Activated naive CD8-positive, alpha-beta T cell treated with anti-CD3 and anti-CD28 coated beads, Interleukin-2, amount 10 ng/mL, durations not matched to agents 7 days and 5 days (primary cell): ENCODE measurements at places on chromosomes 1 and 21. TPM values are rescaled to one million over a fixed set of nuclear protein-coding genes. Genes with fewer than 3 reads are reported as not detected.

Gene RHOU
- 7.5 TPM for total RNA-seq

DNA sequence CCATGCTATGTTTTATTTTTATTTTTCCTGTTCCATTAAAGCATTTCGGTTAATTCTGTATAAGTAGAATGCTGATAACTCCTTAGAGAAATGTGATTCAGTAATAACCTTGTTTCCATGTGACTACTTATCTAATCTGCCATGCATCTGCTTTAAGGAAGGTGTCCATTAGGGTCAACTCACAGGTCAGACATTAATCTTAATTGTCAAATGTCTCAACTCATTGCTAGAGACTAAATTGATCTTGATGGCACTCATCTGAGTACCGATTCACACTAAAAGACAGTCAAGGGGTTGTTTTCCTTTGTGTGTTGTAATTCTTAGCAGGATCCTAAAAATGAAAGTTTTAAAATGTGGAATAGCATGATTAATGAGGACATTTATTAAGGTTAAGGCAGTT, 41.8 kb downstream of the ITSN1 start:
- no peaks in the 10 kb centered on the region for H3K4me1 ChIP-seq
- no peak for DNase-seq
- peaks cover 21% of the 10 kb centered on the region for H3K27me3 ChIP-seq
- H3K36me3 ChIP-seq = no peaks in the 10 kb centered on the region
- H3K4me3 ChIP-seq = no peak overlapping the region

DNA sequence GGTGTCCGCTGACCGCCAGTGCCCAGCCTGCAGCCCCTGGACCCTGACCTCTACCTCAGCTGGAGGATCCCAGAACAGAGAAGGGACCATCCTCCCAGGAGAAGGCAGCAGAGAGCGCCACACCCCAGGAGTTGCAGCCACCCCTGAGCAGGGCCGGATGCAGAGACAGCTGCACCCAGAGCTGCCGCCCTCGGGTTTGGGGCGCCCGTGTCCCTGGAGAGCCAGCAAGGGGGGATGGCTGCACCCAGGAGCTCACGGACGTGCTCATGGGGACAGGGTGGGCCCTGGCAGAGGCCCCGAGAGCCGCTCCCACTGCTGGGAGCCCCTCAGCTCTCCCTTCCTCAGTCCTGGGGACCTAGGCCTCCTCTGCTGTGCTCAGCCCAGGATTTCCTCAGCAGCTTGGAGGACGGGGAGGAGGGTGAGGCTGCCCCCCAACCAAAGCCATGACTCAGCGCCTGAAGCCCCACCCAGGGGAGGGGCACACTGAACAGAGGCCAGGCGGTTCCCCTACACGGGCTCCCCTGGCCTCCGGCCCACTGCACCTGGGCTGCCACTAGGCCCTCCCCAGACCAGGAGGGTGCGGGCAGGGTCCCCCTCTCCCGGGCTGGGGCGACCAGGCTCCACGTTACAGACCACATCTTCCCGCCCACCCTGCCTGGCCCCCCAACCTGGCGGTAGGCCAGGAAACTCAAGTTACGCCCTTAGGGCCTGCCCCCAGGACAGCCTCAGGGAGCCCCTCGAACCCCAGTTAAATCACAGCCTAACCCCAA, 2.2 kb downstream of the ACAP3 start:
- H3K4me3 ChIP-seq = peak overlapping the region; percentile 94
- H3K4me1 ChIP-seq = peaks cover 14% of the 10 kb centered on the region
- H3K27ac ChIP-seq = peak overlapping the region; percentile 97
- H3K36me3 ChIP-seq = no peaks in the 10 kb centered on the region

DNA sequence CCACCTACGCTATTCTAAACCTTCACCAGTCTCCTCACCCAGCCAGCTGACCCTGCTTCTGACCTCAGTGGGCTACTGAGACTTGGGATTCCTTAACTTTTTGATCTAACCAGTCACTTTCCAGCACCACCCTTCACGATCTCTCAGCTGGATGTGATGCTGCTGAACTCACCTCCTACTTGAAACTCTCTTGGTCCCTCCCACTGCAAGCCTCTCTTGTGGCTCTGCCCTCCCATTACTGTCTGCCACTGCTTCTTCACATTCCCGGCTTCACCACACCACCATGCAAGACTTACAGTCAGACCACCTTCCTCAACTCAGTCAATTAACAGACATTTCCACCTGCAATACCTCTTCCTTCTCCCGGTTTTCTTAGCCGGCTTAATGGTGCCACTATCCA, 6.3 kb downstream of the TAF5L start:
- H3K4me1 ChIP-seq = peaks cover 24% of the 10 kb centered on the region
- no peak overlapping the region for H3K4me3 ChIP-seq
- no peak overlapping the region for H3K27ac ChIP-seq

- no peak for DNase-seq
- H3K4me1 ChIP-seq = no peaks in the 10 kb centered on the region
- H3K36me3 ChIP-seq = no peaks in the 10 kb centered on the region
- no peak overlapping the region for H3K27ac ChIP-seq
Observed at GRCh38 chr1:17251701-17252376, 2.9 kb downstream of the PADI3 start.

Gene OLFM3
- total RNA-seq = not detected

DNA sequence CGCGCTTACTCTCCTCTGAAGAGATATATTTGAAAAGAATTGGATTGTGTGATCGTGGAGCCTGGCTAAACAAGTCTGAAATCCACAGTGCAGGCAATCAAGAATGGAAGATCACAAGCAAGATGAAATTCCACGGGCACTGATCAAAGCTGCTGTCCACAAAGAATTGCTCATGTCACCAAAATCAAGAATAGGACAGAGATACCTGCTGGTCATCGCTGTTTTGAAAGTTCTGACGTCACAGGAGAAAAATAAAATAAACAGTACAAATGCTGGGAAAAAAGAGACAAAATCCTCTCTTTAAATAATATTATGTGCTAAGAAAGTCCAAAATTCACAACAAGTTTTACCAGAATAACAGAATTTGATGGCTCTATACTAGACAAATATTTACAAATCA, 12.0 kb upstream of the DESI2 start:
- peaks cover 4% of the 10 kb centered on the region for H3K27me3 ChIP-seq

DNA sequence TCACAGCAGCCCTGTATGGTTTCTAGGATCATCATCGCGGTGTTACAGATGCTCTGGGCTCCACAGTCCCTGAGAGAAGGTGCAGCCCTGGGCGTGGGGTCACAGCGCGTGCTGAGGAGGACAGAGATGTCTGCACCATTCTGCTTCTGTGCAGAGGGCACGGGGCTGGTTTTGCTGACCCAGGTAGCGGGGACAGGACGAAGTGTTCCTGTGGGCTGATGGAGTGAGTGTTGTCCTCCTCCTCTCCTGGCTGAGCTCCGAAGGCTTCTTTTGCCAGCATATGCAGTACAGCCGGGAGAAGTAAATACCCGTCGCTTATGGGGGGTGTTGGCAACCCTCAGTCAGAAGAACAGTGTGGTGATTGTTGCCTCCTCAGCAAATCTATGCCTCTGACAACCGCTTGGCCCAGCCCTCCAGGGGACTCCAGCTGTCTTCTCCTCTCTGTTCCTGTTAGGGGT, 101.5 kb downstream of the DDX20 start:
- no peak overlapping the region for H3K4me3 ChIP-seq
- DNase-seq = no peak
- no peaks in the 10 kb centered on the region for H3K4me1 ChIP-seq
- peaks cover 3% of the 10 kb centered on the region for H3K27me3 ChIP-seq
- H3K36me3 ChIP-seq = no peaks in the 10 kb centered on the region

Gene AADACL3
- total RNA-seq = not detected
